ENCODE measurements at places on chromosomes 16 and 17. TPM values are rescaled to one million over a fixed set of nuclear protein-coding genes. Genes with fewer than 3 reads are reported as not detected.

Gene RPL23
- total RNA-seq: 935 TPM

Gene FOXC2
- 5.0 TPM for total RNA-seq

Gene TAC4
- not detected for total RNA-seq

Gene TBC1D28
- not detected for total RNA-seq

Gene TBC1D3
- not detected for total RNA-seq

Gene PTX4
- total RNA-seq: 0.20 TPM

Gene NUPR1
- total RNA-seq: 25.6 TPM

Gene ADAD2
- not detected for total RNA-seq

Gene ARL5C
- total RNA-seq: not detected

Gene HOXB8
- not detected for total RNA-seq

Gene VTN
- total RNA-seq: 3.4 TPM

Gene CCL14
- not detected for total RNA-seq

Gene GPR179
- total RNA-seq: 0.10 TPM

Gene SLC16A6
- total RNA-seq: 0.17 TPM

Gene BAIAP2
- 15.9 TPM for total RNA-seq

All from smooth muscle cell of the pulmonary artery (primary cell).